NCI-H187 treated with DMSO at 0.1 percent for 48 hours (cell line): ENCODE measurements at places on chromosomes 13 and 19.

- no peak for DNase-seq
Measured at GRCh38 chr19:4987692-4988370, 18.9 kb downstream of the KDM4B start.

DNA sequence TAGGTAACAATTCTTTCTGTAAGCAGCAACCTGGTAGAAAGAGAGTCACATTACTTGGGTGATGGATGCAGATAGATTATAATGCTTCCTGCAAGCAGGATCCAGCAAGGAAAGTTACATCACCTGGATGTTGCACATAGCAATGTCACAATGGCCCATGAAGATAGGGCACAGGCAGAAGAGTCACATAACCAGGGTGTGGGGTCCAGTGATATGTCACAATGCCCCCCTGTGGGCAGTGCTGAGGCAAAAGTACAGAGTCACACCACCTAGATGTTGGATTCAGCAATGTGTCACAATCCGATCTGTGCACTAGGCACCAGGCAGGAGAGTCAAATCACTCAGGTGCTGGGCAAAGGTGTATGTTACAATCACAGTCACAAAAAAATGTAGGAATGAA is 4.0 kb upstream of the ZNF43 start:
- no peak for DNase-seq

GRCh38 chr19:17088552-17088951 is 13.0 kb downstream of the MYO9B start:
- no peak for DNase-seq

GRCh38 chr19:17951990-17952976 is 14.6 kb upstream of the KCNN1 start:
- DNase-seq, result no peak

DNA sequence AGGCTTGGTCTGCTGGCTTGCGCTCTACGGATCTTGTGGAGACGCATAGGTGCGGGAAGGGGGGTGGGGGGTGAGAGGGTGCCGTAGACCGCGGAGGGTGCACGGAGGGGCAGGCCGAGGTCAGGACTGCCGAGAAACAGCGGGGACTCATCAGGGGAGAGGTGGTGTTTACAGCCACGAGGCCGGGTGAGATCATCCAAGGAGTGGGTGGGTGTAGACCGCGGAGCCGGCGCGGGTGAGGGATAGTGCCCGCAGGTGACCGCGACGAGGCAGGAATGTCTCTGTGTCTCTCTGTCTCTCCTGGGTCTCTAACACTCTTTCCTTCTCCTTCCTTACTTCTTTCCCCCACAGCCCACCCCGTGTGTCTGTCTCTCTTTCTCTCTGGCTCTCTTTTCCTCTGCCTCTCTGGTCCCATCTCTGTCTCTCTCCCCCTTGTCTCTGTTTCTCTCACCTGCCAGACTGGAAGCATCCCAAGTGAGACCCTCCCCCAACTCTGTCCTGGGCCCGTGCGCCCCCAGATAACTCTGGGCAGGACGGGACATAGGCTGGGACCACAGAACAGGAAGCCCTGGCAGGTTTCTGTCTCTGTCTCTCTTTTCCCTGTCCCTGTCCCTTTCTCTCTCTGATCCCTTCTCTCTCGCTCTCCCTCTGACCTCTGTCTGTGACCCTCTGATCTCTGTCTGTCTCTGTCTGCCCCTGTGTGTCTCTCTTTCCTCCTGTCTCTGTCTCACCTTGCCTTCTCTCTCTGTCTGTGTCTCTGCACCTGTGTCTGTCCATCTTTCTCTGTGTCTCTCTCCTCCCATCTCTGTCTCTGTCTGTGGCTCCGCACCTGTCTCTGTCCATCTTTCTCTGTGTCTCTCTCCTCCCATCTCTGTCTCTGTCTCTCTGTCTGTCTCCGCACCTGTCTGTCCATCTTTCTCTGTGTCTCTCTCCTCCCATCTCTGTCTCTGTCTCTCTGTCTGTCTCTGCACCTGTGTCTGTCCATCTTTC is 1.8 kb upstream of the KLK4 start:
- DNase-seq, result no peak

GRCh38 chr13:41995946-41996345 is 35.0 kb upstream of the VWA8 start:
- DNase-seq, result no peak

DNA sequence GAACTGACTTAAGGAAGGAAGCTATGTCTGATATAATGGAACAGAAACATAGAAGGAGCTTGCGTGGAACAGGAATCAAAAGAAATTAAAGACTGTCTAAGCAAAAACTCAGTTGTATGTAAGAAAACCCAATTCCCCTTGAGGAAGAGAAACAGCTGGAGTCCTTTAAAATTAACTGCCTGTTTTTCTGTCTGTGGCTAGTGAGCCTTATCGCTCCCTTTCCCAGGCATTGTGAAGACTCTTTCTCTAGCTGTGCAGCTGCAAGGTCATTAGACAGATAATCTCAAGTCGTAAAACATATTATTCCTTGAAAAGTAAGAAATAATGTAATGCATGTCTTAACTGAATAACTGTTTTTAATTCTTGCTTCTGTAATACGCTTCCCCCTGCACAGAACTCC is 39.7 kb upstream of the IGSF23 start:
- no peak for DNase-seq

DNA sequence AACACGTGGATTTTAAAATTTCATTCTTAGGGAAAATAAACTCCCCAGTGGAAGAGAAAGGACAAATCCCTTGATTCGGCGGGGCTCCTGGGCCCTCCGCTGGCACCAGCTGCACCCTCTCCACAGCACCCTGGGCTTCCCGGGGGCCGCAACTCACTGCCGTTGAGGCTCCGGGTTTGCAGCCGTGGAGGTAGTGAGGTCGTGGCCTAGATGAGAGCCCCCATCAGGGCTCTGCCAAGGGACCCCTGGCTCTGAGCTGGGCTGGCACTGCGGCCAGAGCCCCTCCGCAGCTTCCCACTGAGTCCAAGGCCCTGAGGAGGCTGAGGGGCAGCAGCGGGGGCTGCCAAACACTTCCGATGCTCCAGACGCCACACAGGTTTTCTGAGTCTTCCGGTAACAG is 133.7 kb upstream of the MCF2L start:
- no peak for DNase-seq

DNA sequence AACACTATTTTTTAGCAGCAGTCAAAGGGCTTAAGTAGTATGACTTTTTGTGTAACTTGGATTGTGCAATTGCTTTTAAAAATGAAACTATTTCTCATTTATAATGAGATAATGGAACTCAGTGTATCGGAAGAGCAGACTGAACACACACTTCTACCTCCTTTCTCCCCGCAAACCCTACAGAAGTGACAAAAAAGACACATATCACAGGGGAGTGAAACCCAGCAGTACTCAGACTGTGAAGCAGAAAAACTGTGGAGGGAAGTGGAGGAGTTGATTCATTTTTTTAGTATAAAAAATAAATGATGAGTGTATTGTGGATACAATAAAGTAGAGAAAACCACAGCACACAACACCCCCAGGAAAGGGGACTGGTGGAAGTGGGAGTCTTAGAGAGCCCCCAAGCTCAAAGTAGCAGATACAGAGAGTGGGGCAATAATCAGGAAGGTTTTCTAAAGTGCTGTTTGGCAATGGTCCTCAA is 9.7 kb downstream of the LPAR6 start:
- DNase-seq, result no peak

GRCh38 chr13:22936228-22936627 is 244.6 kb upstream of the SGCG start:
- DNase-seq, result no peak

GRCh38 chr19:18731562-18732008 is 48.1 kb downstream of the CRTC1 start:
- DNase-seq, result no peak

DNA sequence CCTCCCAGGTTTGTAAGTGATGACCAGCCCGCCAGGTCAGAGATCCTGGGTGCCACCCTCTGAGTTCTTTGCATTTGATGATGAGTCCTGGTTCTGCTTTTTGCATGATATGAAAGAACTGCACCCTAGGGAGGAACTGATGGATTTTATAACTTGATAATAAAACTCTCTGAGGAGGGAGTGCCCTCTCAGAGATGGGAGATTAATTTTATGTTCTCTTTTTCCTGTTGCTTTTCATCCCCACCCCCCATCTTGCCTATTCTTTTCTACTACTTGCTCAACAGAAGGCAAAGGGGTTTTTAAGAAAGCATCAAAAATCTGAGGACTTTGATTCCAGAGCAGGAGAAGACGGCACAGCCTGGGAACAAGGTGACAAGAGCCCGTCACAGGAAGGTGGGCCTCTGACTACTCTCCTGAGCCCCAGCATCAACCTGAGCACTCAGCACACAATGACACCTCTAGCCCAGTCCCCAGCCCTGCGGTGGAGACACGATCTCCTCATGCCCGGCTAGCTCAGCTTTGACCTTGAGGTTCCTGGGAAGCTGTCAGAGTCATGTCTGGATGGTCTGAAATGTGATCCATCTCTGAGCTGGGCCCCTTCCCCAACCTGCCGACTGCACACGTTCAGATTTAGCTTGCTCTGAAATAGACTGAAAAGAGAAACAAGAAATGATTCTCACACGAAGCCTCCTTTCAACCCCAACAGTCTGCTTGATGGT is 69.1 kb downstream of the SIAH3 start:
- DNase-seq, result no peak

GRCh38 chr13:29111446-29111845 is 291.3 kb downstream of the MTUS2 start:
- DNase-seq, result no peak

DNA sequence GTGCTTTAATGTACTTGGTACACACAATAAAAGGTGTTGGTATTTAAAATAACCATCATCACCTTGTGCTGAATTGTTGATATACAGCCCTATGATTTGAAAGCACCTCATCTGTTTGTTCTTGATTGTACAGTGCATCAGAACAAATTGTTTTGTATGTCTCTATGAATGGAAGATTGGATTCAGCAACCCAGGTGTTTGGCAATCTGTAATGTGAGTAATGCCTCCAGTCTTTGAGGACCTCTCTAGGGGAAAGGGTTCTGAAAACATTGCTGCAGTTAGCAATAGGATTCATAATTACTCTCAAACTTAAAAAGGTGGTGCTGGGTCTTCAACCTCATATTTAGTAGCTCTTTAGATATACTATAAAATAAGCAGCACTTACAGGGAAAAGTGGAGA is 341.8 kb downstream of the OXGR1 start:
- DNase-seq, result no peak

- no peak for DNase-seq
Measured at GRCh38 chr13:111519490-111520170, 199.2 kb downstream of the TEX29 start.

DNA sequence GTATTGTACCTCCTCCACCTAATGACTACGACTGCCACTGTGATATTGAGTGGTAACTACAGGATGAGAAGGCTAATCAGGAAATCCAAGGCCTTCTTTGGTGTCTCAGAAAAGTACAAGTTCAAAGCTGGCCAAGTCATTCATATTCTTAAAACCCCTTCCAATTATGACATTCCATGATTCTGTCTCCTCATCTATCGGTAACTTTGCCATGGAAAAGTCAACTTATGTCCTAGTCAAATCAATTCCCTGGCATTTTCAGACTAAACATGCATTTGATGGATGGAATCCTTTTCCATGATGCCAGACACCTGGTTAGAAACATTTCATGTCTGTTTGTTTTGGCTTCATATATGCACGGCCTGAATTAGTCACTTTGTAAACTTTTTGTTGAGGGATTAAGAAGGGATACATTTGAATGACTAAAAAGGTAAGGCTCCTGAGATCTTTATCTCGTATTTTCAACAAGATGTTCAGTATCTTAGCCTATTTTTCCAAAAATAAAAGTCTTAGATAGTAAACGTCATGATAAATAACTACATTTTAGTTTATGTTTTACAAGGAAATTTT is 186.5 kb downstream of the NHLRC3 start:
- no peak for DNase-seq

- no peak for DNase-seq
Measured at GRCh38 chr13:99935772-99936171, 35.8 kb downstream of the ZIC5 start.

GRCh38 chr13:33879118-33879517 is 61.2 kb downstream of the RFC3 start:
- DNase-seq, result no peak

- no peak for DNase-seq
Measured at GRCh38 chr19:13588957-13589833, 82.9 kb upstream of the CACNA1A start.

GRCh38 chr19:38182536-38183210 is 41.3 kb downstream of the DPF1 start:
- no peak for DNase-seq

- DNase-seq, result no peak
Measured at GRCh38 chr19:3162418-3163229, 15.9 kb upstream of the S1PR4 start.

DNA sequence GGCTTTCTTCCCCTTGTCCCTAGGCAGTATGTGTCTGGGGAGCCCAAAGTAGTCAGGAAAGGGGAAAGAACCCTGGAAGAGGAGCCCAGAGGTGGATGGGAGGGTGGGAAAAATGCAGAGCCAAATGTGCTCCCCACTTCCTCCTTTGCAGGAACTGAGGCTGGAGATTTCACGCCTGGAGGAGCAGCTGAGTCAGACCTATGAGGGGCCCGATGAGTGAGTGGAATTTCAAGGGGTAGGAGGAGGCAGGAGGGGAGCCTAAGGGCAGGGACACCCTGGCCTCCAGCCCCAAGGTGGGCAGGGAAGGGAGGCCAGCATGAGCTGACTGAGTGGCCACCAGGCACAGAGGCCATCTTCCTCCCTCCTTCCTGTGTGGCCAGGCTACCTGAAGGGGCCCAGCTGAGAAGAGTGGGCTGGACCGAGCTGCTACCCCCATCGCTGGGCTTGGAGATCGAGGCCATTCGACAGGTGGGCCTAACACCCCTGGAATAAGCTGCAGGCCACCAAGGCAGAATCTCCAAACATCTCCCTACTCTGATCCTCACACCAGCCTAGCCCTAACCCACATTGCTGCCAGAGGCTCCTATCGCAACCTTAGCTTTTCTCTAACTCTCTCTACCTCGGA is 14.3 kb downstream of the PTH2 start:
- DNase-seq, result no peak

GRCh38 chr19:50547385-50548190 is 20.6 kb downstream of the LRRC4B start:
- DNase-seq, result no peak

DNA sequence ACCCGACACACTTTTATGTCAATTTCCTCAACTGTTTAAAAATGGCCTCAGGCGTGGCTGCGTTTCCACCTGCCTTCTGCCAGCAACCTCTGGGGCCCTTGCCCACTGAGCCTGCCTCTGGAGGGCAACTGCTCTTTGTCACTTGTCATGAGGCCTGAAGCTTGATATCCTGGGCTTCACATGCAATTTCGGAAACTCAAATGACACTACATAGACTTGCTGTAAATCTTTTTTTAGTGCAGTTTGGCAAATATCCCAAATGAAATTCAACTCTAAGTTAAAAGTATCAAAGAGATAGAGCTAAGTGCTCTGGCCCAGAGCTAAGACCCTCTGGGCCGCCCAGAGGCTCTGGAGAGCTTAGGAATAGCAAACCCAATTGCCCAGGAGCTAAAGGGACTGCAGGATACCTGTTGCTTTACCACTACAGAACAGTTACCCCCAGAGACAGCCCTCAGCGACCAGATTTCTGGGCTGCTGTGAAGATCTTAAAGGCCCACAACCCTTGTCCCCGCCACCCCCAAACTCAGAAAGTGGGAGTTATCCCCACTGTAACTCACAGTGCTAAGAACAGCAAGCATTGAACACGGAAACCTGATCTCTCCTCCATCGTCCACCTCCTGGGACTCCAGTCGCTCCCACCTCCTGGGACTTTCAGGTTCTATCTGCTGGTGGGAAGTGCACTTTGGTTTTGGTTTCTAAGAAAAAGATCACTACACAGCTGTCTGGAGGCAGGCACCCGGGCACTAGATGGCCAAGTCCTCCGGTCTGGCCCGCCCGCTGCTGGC is 19.4 kb downstream of the GJA3 start:
- DNase-seq, result no peak
